ENCODE measurements at places on chromosomes 13 and 19.

- no peak for DNase-seq
Measured at GRCh38 chr19:40610396-40611064, 9.4 kb downstream of the LTBP4 start.

GRCh38 chr13:75544681-75545330 lies 4.8 kb upstream of the UCHL3 start:
- no peak for DNase-seq

- DNase-seq, result no peak
Measured at GRCh38 chr13:30868799-30869470, 37.1 kb upstream of the MEDAG start.

DNA sequence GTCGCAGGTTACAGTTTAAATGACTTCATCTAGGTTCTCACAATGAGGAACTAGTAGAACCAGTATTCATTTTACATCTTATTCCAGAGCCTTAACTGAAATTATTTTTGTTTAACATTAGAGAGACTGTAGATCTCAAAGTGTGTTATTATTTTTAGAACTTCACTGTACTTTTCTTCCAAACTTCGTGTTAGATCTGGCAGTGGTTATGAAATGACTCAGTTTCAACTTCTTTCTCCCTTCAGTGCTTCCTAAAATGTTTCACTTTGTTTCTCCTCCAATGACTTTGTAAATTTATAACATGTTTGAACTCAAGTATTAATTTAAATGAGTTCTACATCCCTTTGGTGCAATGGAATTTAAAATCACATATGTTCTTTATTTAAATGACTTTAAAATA lies 139.3 kb downstream of the PCDH9 start:
- no peak for DNase-seq

GRCh38 chr13:96020155-96020575 lies 33.0 kb downstream of the UGGT2 start:
- DNase-seq, result no peak

DNA sequence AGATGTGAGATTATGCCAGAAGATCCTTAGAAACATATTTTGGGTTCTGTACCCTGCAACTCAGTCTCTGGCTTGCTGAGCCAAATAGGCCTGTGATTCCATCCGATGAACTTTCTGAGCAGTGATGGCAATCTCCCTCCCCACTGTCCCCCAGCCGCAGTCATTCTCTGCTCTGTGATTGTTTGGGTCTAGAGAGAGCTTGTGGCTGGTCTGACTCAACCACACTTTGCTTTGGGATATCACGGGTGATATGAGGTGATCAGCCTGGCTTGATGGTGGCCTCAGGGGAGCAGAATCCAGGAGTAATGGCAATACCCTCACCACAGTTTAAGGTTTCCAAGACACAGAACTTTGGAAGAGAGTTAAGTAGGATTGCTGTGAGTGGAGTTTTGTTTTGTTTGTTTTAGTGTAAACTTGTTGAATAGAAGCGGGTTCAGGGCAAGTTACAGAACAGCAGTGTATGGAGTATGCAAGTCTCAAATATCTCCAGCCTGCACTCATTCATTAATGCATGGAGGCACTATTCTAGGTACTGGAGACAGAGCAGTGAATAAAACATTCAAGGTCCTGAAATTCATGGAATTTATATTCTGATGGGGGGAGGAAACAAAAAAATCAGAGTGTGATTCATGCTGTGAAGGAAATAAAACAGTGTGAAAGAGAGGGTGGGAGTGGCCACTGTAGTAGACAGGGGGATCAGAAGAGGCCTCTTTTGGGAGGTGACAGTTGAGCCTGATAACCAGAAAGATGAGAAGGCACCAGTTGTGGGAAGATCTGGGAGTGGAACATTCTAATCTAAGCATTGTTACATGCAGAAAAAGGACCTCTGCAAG lies 5.3 kb downstream of the SAMD4B start:
- no peak for DNase-seq

GRCh38 chr19:49701271-49701786 lies 10.4 kb downstream of the CPT1C start:
- no peak for DNase-seq

DNA sequence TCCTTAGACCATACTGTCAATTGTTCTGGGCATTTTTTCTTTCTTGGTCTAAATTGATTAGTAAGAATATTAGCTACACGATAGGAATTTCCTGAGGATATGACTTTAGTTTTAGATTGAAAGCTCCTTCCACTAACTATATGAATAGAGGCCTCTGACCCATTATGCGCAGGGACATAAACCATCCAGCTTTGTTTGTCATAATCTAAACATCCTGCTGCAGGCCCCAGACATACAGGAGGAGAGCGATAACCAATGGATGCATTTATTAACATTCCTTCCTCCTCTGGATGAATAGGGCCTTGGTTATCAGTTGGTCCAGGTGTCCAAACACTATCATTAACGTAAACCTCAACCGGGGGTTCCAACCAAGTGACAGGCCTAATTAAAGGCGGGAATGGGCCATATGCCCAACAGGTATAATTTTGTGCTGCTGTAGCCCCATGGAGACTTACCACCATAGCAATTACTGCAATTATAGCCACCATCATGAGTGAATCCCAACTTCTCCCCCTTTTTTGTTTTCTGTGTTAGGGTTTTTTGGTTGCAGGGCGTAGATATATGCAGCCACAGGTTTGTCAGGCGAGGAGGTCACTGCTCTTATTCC lies 32.6 kb downstream of the CLEC4M start:
- no peak for DNase-seq

DNA sequence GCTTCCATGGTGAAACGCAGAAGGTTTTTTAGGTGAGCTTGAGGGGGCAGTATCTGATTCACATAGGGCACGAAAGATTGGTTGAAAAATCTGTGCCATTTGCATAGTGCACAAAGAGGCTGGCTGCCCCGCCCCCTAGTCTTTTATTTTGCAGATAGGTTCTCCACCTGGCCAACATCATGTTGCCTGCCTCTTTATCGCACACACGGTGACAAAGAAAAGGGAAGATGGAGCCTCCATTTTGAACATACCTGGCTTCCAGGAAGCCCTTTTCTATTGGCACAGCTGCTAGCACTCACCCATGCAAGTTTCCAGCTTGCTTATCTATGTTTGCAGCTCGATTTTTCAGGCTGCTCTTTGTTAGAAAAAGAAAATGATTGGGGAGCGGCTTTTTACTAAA lies 316.2 kb upstream of the KLHL1 start:
- DNase-seq, result no peak

GRCh38 chr13:29937841-29938240 lies 87.4 kb upstream of the UBL3 start:
- DNase-seq, result no peak

DNA sequence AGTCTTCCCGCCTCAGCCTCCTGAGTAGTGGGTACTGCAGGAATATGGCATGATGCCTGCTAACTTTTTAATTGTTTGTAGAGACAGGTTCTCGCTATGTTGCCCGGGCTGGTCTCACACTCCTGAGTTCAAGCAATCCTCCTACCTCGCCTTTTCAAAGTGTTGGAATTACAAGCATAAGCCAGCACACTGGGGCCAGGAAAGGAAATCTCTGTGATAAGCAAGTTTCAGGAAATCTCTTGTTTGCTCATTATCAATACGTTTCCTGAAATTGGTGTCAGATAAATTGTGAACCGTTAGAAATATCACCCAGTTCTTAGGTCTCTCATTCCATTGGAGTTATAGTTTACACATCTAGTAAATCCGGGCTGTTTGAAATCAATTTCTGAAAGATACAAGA lies 14.2 kb downstream of the WBP4 start:
- no peak for DNase-seq

DNA sequence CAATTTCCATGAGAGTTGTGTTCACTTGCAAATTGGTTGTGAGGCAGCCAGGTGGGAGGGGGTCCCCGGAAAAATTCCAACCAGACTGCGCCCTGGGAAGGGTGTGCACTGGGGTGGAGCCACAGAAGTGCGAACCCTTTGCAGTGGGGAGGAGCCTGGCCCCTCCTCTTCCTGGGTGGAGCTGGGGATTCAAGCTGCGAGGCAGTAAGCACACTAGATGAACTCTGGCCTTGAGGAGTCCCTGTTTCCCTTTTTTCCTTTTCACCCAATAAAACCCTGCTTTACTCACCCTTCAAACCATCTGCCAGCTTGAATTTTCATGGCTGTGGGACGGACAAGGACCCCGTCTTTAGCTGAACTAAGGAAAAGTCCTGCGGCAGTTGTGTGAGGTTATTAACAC lies 31.0 kb upstream of the MBNL2 start:
- no peak for DNase-seq

DNA sequence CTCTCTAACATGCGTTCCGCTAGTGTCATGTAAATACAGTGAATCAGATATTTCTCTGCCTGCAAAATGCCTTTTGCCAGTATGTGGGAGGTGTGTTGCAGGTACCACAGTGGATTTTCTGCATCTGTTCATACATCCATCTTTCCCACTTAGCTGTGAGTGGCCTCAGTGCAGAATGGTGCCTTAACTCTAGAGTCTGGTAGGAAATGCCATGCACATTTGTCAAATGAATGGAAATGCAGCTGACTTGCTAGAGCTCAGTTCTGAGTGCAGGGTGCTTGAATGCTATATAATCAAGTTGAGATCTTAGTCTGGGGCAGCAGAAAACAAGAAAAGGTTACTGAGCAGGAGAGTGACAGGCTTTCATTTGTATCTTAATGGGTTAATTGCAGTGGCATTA lies 68.2 kb downstream of the LRCH1 start:
- no peak for DNase-seq

DNA sequence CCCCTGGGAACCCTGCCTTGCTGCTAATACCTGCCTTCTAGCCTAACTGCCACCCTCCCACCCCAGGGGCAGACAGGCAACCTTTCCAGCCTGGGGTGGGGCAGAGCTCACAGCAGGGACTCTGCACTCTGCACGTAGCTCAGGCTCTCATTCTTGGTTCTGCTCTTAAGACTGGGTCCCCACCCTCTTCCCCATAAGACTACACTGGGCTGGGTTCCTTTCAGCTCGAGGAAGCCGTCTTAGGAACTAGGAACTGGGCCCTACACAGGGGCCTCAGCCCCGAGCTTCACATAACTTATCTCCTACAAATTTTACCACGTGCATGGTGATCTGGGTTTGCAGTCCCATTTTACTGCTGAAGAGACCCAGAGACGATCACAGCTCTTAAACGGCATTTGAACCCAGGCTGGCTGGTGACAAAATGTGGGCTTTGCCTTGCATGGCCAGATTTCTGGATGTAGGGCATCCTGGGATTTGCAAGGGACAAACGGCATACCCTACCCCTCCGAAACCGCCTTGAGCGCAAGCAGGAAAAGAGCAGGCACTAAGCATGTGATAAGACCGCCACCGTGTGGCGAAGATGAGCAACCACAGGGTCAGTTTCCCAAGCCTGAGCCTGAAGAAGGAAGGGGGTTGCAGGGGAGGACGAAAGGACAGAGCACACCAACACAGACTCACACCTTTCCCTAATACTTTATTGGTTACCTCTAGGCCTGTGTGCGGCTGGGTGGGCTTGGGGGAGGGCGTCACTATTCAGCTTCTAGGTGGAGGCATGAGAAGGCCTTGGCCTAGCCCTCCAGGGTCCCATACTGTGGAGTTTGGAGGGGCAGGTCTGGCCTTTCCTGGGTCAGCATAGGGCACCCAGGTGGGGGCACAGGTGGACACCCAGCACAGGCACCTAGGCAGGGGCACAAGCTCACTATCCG lies 5.1 kb downstream of the JUNB start:
- DNase-seq, result peak; percentile 87

DNA sequence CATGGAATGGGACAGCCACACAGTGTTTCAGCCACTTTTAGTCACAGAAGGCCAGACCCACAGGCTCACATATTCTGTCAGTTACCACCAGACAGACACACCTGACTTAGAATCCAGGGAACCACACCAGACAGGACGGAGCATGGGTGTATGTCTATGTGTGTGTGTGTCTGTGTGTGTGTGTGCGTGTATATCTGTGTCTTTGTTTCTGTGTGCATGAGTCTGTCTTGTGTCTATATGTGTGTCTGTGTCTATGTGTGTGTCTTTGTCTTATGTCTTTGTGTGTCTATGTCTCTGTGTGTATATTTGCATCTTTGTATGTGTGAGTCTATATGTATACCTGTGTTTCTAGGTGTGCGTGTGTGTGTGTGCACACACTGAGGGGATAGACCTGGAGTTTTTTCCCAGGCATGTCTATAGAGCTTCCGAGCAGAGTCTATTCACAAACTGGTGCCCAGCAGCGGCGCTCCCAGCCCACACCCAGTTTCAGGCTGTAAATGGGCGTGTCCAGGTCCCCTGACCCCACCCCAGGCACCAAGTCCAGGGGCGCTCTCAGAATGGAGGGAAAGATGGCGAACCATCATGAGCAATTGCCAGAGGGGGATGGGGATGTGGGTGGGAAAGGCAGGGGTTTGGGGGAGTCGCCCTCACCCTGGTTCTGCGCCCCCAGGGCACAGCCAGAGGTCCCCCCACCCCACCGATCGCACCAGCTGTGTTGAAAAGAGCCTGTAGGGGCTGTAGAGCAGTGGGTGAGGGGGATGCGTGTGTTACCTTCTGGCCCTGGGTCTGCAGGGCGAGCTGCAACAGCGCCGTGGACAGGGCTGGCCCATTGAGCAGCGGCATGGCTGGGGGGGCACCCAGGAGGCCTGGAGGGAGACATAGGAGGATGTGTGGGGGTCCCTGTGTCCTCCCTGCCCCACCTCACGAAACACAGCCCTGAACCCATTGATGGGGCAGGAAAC lies 6.3 kb upstream of the FDX2 start:
- no peak for DNase-seq

DNA sequence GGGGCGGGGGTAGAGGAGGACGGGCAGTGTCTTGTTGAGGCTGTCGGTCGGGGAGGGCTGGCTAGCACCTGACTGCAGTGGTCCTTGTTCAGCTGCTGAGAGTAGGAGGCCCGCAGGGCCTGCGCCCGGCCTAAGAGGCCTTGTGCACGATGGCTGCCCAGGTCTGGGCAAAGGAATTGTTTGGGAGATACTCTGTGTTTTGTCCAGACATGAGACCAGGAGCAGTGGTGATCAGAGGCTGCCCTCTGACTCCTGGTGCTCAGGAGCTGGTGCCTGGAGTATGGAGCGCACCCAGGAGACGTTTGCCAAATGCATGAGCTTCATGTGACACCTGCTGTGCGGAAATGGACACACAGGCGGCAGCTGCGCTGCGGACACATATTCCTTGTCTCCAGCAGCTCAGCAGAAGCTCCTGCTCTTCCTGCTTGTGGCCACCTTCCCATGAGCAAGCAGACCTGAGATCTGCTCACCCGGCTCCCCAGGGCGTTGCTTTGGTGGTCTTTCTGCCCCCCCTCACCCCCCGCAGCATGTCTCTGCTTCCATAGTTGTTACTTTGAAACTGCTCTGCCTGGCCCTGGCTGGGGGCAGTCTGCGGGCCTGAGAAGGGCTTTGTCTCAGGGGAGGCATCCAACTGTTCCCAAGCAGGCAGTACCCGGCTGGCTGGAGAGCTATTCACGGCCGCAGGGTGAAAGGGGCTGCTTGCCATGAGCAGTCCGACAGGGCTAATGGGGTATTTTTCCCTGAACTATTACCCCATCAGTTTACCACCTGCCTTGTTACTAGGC lies 163.9 kb downstream of the TEX29 start:
- DNase-seq, result no peak

DNA sequence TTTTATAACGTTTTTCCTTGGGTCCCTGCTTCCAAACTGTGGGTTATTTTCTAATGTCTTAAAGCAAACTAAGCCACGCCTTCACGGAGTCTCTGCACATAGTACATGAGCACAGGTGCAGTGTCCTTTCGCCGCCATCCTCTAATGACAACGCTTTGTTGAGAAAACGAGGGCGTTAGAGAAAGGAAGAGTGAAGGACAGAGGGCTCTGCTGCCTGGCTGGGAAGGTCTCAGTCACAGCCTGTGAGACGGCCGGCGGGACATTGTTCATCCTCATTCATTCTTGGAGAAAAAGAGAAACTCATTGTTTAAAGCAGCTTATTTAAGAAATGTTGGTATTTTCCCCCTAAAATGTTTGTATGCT lies 9.5 kb downstream of the IL17D start:
- no peak for DNase-seq

Measured in suprapubic skin (tissue), 4 donors.